ENCODE measurements at places on chromosomes 4 and X.

- DNase-seq, result no peak
Measured at GRCh38 chr4:95627024-95627605, 78.3 kb upstream of the UNC5C start.

GRCh38 chr4:38672397-38673129, 8.6 kb downstream of the KLF3 start:
- DNase-seq, result no peak

DNA sequence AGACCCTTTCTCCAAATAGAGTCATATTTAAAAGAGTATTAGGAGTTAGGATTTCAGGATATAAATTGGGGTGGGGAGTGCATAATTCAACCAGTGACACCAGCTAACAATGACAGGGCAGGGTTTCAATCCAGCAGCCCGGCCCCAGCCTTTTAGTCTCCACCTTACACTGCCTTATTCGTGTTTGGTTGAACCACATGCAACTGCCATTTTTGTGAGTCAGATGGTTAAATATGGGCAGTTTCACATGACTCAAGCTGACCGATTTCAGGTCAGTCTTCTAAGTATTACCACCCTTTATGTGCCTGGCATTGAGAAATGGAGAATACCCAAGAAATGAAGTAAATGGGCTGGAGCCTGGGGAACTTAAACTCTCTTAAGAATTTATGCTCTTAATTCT, 102.8 kb downstream of the STOX2 start:
- DNase-seq, result no peak

DNA sequence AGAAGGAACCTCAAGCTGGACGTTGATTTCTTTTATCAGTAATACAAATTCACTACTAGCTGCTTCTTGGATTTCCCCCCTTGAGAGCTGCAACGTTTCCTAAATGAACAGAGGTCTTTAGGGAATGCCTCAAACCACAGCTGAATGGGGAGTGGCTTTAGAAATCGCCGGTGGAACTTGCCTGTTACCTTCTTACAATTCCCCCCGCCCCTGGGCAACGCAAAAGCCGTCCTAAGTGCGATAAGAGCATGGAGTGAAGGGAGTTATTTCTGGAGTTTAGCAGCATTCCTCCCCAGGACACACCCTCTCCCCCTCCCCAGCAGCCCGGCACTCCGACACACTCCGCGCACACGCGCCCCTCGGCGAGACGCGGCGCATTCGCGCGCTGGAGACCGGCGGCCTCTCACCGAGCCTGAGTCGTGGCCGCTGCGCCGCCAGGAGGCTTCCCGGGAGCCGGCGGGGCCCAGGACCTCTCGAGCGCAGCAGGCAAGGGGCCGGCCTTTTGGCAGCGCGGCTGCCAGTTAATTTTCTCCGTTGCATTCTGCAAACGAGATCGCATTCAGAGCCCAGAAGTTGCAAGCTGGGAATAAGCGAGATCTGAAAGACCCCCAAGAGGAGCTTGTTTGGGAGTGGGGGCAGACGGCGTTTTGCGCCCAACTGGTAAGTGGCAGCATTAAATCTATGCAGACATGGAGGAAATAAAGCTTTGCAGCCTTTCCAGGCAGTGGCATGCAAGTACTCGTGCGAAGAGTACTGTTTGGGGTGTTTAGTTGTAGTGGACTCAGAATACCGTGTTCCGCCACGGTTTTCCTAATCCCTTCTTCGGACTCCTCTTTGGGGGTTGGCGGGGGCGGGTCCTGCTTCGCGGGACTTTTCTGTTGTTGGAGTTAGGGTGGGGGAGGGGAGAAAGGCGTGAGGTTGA, 134.7 kb downstream of the PALLD start:
- no peak for DNase-seq

- no peak for DNase-seq
Measured at GRCh38 chrX:103518571-103518970, 718 bp downstream of the RAB40A start.

DNA sequence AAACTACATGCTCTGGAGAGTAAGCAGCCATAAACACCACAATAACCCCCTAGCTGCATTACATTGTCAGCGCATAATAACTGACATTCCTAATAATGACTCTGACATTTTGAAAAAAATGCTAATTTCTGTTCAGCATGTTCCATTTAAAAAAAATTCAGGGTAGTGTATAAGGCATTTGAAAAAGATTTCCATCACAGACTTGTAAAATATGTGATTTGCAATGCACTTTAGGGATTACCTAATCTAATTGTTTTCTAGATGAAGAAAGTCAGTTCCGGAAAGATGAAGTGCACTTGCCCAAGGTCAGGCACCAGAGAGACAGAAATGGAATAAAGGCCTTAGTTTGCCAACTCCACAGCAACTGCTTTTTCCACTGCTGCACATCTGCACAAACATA, 55.3 kb downstream of the FANCB start:
- DNase-seq, result no peak

DNA sequence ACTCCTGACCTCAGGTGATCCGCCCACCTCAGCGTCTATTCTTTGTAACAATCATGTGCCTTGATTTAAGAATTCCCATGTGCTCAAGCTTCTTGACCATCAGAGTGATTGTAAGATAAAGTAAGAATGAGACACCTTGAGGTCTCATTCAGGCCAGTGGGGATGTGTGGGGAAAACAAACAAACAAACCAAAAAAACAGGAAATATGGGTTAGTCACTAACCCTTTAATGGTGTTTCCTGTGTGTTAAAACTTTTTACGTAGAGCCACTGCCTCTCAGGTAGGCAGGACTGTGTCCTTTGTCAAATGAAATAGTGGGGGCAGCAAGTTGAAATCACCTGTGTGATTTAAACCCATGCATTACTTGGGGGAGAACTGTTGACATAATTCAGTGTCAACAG, 91.5 kb upstream of the DHRSX start:
- DNase-seq, result no peak

- no peak for DNase-seq
Measured at GRCh38 chrX:47191331-47191730, 2.3 kb upstream of the UBA1 start.

GRCh38 chr4:38009421-38009820, 49.2 kb downstream of the PTTG2 start:
- no peak for DNase-seq

- no peak for DNase-seq
Measured at GRCh38 chr4:24564488-24564887, 19.9 kb downstream of the DHX15 start.

GRCh38 chr4:125739760-125740159, 425.0 kb downstream of the FAT4 start:
- no peak for DNase-seq

DNA sequence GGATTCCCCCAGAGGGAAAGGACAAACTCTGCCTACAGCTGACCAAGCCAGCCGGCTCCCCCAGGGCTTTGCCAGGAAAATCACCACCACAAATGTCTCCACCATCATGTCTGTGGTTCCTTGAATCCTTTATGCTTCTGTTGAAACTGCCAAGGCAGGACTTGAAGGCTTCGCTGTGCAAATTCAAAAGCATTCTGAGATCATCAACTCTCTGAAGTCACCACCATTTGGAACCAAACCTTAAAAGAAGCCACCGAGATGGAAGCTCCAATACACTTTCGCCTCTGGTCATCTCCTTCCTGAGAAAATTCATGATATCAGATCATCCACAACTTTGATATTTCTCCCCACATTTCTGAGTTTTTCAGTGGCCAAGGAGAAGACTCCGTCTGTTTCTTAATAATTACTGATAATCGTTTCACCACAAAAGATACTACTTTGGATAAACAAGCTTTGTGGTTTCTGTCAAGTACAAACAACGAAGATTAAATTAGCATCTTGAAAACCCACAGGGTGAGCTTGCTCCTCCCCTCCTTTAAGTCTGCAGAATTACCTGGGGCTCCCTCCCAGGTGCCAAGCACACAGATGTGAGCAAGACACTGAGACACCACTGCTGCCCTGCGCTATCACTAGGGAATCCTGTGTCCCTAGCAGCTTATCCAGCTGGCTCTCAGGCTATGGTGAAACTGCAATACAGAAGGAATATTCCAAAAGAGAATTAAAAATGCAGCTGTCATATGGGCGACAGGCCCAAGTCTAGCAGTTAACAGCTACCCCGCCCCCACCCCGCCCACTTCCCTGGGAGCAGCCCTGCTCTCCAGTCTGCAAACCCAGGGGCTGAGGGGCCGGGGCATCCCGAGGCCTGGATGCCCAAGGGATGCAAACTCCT, 125.0 kb upstream of the TBL1X start:
- DNase-seq, result no peak

GRCh38 chr4:93814722-93815121, 13.8 kb upstream of the ATOH1 start:
- no peak for DNase-seq

DNA sequence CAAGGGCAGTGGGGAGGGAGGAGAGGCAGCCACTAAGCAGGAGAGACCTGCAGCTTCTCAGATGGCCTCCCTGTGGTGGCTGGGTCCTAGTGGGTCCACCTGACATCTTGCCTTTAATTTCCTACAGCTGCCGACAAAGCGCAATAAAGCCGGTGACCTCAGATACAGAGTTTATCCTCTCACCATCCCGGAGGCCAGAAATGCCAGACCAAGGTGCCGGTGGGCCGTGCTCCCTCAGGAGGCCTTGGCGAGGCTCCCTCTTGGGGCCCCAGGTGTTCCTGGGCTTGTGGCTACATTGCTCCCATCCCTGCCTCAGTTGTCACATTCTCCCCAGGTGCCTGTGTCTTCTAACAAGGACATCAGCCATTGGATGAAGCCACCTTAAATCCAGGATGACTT, 103.0 kb downstream of the ADRA2C start:
- no peak for DNase-seq

DNA sequence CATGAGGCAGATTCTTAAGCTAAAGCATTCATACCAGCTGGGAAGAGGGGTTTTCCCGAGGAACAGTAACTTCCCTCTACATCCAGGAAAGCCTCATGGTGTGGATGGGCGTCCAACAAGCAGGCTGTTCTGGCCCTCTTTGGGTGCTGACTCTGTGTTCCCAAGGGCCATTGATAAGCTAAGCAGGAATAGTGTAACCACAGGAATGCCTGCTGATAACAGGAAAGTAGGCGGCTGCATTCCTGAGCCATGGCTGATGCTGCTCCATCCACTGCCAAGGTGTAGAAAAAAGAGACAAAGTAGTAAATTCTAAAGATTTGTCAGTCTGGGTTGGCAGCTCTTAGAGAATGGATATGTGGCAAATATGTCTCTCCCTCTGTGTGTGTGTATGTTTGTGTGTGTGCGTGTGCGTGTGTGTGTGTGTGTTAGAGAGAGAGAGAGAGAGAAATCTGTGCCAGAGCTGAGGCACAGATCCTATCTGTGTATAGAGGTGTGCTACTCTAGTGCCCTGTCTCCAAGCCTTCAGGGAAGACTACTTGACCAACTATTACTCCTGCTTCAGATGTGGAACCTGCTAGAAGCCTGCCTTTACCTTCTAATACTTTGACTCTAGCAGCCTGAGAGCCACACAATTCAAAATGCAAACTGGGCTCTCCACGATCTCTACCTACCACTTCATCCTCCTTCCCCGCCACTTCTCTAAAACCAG, 353.1 kb upstream of the NR3C2 start:
- no peak for DNase-seq

GRCh38 chr4:178090640-178091411, 648.6 kb upstream of the AGA start:
- no peak for DNase-seq

GRCh38 chrX:102515975-102516941, at the start of gene TMSB15A:
TMSB15A (minus strand) TSS chrX:102516739.
- DNase-seq, result peak; percentile 4

DNA sequence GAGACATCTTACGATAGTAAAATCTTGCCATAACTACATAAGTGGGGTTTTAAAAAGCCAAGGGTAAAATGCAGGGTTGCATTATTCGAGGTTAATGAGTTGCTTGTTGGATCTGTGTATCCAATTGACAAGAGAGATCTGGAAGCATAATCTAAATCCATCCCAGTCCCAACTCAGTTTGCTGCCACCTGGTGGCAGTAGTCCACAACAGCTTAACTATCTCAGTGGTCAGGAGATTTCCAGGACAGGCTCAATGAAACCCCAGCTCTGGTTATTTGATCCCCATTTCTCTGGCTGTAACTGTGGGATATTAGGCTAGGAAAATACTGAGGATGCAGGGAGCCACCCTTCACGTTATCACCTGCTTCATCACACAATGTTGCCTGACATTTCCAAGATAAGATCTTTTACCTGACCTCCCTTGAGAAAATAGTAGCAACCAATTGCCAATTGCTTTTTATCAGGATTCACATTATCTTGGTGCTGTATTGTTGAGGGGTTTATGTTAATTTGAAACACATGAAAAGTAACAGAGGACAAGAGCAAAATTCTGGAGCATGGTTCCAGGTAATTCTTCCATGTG, 88.2 kb upstream of the TNIP3 start:
- peak; percentile 48 for DNase-seq

DNA sequence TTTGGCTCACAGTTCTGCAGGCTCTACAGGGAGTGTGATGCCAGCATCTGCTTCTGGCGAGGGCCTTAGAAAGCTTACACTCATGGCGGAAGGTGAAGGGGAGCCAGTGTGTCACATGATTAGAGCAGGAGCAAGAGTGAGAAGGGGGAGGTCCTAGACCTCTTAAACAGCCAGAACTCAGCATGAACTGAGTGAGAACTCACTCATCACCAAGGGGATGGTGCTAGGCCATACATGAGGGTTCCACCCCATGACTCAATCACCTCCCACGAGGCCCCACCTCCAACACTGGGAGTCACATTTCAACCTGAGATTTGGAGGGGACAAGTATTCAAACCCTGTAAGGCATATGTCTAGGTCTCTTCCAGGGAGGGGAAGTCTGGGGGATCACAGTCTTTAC, 33.4 kb downstream of the SPRY1 start:
- no peak for DNase-seq

DNA sequence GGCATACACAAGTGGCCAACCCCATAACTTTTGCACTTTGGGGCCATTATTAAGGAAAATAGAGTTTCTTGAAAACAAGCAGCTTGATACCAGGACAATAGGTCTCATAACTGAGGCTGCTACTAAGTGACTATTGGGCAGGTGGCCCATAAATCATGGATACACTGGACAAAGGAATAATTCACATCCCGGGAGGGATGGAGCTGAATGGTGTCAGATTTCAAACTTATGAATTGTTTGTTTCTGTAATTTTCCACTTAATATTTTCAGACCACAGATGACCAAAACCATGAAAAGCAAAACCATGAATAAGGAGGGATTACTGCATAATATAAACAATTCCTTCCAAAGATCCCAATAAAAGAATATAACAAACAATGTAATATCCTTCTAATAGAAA, 114.4 kb downstream of the WDFY3 start:
- no peak for DNase-seq

DNA sequence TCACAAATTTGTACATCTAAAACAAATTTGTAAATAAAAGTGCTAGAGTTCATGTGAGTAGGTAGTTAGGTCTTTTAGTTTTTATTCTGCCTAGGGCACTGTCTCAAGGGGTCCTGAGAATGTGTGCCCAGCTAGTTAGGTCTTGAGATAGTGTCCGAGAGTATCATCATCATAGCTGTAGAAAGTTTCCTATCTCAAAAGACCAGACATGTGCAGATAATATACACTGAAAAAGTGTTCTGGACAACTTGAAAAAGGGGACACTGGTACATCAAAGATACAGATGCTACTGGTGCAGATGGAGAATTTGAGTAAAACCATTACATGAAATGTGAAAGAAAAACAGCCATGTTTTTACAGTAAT, 1.8 kb upstream of the ZCCHC4 start:
- no peak for DNase-seq

- DNase-seq, result no peak
Measured at GRCh38 chrX:57103489-57103888, 17.9 kb downstream of the SPIN2B start.

Measured in hematopoietic multipotent progenitor cell treated with erythropoietin and hydrocortisone succinate and interleukin-3 and kit ligand, for 15 days (in vitro differentiated cells).